ENCODE measurements at places on chromosomes 4 and X. TPM values are rescaled to one million over a fixed set of nuclear protein-coding genes. Genes with fewer than 3 reads are reported as not detected.
A peak's percentile ranks its signal among the peaks of the same experiment; 100 is the strongest.

The HSPA4L gene
- not detected for total RNA-seq

The ZFX gene
- total RNA-seq, result 71.1 TPM

The ZNF674 gene
- total RNA-seq, result 4.4 TPM

The USP17L13 gene
- not detected for total RNA-seq

The GYPA gene
- total RNA-seq, result not detected

DNA sequence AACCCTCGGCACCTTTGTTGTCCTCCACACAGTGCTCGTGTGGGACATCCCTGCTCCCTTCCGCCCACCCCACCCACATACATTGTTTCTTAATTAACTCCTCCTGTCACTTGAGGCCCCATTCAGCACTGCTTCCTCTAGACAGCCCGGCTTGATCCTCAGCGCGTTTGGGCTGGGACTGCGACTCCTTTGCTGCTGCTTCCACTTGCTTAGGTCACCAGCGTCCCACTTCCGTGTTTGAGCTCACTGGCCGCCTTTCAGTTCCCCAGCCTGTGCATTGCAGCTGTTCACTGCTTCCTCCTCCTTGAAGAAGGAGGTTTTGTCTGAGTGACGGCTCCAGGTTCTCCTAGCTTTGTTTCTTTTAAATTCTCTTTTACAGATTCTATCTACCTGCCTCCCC lies 16.1 kb downstream of the RNF4 start:
- peak; percentile 62 for DNase-seq

DNA sequence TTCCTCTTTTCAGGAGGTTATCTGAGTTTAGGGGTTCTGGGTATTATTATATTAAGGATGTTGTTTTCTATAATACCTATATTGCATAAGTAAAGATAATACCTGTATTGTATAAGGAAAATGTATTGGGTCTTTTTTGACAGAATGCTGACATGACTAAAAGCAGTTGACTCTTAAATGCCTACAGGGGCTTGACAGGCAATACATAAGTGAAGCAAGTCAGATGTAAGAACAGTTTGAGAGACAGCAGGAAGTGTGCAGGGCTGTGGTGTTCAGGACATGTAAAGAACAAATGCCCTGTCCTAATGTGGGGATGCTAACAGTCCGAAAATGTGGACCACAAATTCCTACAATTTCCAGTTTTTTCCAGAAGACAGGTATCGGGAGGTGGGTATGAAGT lies 30.2 kb upstream of the NDST3 start:
- no peak for DNase-seq

- no peak for DNase-seq
Observed at GRCh38 chrX:40513835-40514234, 66.9 kb upstream of the ATP6AP2 start.

DNA sequence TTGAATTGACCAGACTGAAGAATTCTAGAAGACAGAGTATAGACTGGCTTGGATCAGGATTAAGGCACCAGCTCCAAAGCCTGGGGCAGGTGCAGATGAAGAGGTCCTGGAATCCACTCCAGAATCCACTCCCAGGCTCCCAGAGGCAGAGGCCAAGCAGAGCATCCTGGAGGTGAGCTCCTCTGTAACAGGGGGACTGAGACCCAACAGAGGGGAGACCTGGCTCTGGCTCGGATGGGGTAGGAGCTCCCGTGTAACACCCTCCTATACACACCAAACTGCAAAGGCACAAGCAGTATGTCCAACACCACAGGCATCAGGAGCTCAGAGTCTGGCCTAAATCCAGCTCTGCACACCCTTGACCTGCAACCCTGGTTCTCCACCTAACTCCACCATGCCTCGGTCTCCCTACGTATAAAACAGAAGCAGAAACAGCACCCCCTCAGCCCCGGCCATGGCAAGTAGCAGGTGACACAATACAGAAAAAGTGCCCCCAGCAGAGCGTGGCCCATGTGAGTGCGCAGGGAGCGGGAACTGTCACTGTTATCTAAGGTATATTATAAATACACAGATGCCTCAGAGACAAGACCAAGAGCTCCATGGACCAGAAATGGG lies 14.9 kb downstream of the RNF212 start:
- no peak for DNase-seq

GRCh38 chrX:118631586-118631985 lies 95.8 kb upstream of the IL13RA1 start:
- DNase-seq, result no peak

GRCh38 chr4:1579001-1579900 lies 104.9 kb downstream of the FAM53A start:
- DNase-seq, result peak; percentile 74

- DNase-seq, result peak; percentile 83
Observed at GRCh38 chr4:15756361-15756861, 21.7 kb upstream of the CD38 start.

GRCh38 chrX:122219735-122220134 lies 964.3 kb upstream of the GRIA3 start:
- no peak for DNase-seq

DNA sequence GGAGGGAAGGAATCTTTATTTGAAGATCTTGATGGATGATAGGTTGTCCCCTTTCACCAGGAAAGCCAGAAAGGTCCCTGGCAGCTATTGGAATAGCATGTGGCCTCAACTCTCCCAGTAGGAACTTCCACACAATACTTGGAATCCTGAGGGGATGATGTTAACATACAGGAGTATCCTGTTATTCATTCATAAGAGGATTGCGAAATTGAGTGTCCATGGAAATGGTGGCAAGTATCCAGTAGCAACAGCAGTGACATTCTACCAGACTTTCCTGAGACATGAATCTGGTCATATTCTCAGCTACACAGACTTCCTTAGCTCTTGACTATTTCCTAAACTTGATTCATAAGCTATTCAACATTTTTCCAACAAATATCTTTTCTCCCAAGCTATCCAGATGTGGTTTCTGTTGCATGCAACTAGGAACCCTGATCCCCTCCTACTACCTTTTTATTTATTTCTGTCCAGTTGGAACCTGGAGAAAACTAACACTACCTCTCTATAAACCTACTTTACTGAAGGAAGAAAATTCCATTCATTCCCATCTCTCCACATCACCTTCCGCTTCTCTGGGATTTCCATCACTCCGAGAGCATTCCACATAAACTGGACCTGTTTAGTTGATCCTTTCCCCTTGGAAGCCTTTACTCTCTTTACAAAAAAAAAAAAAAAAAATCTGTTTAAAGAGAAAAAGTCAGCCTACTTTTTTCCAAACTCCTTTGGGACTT lies 101.8 kb downstream of the ANXA5 start:
- no peak for DNase-seq

- no peak for DNase-seq
Observed at GRCh38 chr4:116015549-116015948, 902.1 kb upstream of the NDST4 start.

DNA sequence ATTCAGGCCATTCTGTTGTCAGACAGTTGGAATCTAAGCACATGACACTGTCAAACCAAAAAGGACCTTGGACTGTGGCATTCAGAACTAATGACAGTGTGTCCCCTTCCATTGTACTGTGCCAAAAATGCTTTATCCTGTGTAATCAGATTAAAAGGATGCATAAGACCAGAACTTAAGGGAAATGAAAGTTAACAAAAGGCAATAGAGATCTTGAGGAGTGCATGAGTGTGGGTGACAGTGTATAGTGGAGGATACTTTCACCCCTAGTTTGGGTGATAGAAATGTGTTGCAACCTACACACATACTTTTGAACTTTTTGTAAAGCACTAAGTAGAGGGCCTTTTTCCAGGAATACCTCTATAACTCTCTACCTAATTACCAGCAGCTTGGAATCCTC lies 4.5 kb downstream of the CYSLTR1 start:
- DNase-seq, result no peak

All from naive thymus-derived CD8-positive, alpha-beta T cell (primary cell).